ENCODE measurements at places on chromosomes 3 and 15.

GRCh38 chr15:81264072-81264857 lies 59.7 kb downstream of the STARD5 start:
- no peak for DNase-seq

DNA sequence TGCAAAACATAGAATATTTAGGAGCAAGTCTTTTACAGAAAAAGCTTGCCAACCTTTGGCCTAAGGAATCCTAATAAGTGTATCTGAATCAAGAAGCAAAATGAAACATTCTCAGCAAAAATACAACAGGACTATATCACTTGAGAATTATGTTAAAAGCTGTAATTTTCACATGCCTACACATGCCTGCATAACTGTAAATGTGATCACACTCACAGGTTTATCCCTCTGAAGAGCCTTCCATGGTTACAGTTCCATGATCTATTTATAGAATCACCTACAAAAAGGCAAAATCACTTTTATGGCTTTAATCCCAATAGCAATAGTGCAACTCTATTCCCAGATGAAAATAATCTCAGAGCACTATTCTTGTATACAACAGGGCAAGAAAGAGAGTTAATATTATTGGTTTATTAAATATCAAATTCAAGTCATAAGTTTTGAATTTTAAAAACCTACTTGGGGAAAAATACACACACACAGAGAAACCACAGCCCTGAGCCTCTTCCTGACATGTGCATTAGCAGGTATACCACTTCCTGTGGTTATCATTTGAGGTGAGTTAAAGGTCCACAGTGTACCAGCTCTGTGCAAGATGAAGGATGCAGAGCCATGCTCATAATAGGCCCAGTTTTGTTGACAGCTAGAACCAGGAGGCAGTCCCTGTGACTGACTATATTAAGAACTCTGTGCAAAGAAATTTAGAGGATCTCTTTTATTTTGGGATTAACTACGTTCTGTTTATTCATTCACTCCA lies 252.5 kb upstream of the TGFBR2 start:
- DNase-seq = peak; percentile 70

GRCh38 chr3:46947981-46948791 lies 28.4 kb downstream of the CCDC12 start:
- peak; percentile 90 for DNase-seq

GRCh38 chr3:29871087-29871486 lies 590.2 kb downstream of the RBMS3 start:
- DNase-seq = no peak

Data from epithelial cell of esophagus (primary cell).